ENCODE measurements at places on chromosomes 13 and 19.

DNA sequence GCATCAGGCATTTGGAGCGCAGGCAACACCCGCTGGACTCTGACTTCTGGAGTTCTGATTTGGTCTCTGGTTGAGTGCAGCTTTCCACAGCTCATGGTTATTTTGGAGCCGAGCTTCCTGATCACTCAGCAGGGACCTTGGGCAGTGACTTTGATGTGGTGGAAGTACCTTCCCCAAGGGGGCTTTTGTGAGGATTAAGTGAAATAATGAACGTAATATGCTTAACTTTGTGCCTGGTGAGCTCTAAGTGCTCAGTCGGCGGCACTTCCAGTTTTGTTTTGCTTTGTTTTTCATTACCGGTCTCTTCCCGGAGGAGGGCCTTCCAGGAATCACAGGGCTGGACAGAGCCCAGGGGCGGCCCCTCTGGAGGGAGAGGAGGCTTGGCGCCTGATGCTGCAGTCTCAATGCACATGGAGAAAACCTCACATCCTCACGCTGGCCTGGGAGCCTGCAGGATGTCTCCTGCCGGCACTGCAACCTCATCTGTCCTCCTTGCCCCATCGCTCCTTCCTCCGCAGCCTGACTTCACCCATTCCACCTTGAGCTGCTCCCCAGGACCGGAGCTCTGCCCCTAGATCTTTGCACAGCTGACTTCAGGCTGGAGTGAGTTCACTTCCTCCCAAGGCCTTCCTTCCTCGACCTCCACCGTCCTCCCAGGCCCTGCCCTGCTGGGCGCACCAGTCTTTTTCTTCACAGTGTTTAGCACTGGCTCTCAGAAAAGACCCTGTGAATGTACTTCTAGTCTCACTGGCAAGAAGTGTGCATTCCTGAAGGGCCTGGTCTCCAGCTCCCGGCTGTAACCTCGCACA, 1.5 kb downstream of the PLEKHF1 start:
- DNase-seq: no peak

DNA sequence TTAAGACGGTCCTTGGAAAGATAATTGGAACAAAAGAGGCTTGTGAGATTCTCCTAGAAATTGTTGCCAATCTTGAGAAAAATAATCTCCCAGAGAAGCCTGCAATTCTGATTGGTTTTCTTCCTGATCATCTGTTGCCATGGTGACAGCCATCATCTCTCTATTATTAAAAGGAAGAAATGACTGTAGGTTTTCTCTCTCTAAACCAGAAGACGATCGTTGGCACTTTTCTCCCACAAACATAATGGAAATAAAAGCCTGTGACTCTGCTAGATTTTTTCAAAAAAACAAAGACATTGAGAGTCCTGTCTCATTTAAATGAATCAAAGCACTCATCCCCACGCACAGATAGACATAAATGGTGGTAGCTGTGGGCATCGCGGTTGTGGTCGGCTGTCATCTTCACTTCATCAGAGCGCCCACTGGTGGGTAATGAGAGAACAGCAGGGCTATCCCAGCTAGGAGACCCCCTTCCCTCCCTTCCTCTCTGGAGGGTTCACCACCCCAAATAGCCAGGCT, 21.7 kb upstream of the CALM3 start:
- no peak for DNase-seq

- DNase-seq: no peak
Observed at GRCh38 chr19:48403606-48404005, 10.1 kb downstream of the GRIN2D start.

DNA sequence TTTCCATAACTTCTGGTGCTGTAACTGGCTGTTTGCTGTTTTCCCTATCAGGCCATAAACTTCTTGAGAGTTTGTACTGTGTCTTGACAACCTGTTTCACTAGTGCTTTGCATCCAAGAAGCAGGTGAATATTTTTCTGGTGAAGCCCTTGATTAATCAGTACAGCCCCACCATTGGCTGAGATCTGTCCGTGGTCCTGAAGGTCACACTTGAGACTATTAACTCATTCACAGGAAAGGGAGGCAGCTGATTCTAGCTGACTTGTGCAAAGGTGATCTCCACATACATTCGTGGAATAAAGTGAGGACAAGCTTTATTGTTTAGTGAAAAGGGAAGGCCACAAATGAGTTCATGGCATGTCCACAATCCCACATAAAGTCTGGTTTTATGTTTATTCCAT, 61.4 kb upstream of the ZNF835 start:
- no peak for DNase-seq

- no peak for DNase-seq
Observed at GRCh38 chr19:14142262-14143190, 6.1 kb upstream of the ASF1B start.

GRCh38 chr13:50948601-50949000, 39.0 kb downstream of the RNASEH2B start:
- DNase-seq: no peak

DNA sequence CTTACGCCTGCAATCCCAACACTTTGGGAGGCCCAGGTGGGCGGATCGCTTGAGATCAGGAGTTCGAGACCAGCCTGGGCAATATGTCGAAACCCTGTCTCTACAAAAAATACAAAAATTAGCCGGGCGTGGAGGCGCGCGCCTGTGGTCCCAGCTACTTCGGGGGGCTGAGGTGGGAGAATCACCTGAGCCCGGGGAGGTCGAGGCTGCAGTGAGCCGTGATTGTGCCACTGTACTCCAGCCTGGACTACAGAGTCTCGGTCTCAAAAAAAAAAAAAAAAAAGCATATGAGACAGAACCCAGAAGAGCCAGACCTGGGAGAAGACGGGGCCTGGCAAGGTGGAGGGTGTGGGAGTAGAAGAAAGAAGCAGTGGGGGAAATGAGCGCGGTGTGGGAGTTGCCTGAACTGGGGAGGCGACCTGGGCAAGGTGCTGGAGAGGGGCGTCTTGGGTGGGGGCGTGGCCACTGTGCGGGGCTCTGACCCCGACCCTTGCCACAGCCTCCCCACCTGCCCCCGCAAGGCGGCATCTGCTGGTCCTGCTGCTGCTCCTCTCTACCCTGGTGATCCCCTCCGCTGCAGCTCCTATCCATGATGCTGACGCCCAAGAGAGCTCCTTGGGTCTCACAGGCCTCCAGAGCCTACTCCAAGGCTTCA, 533 bp downstream of the DKKL1 start:
- DNase-seq: no peak

GRCh38 chr13:25181597-25181996, 9.5 kb upstream of the AMER2 start:
- no peak for DNase-seq

DNA sequence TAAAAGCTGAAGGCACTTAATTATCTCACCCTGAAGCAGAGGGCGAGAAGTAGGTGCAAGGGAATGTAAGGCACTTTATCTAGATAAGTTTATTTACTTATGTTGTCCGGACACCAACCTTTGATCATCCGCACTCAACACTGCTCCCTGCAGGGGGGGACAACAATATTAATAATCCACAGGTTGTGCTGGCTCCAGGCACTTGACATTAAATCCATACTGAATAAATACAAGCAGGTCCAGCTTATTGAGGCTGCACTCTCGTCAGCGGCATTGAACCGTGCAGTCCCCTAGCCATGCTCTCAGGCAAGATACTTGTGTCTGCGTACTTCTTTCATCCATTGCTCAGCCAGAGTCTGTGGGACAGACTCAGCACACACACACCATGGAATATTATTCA, 374.5 kb upstream of the NBEA start:
- no peak for DNase-seq

DNA sequence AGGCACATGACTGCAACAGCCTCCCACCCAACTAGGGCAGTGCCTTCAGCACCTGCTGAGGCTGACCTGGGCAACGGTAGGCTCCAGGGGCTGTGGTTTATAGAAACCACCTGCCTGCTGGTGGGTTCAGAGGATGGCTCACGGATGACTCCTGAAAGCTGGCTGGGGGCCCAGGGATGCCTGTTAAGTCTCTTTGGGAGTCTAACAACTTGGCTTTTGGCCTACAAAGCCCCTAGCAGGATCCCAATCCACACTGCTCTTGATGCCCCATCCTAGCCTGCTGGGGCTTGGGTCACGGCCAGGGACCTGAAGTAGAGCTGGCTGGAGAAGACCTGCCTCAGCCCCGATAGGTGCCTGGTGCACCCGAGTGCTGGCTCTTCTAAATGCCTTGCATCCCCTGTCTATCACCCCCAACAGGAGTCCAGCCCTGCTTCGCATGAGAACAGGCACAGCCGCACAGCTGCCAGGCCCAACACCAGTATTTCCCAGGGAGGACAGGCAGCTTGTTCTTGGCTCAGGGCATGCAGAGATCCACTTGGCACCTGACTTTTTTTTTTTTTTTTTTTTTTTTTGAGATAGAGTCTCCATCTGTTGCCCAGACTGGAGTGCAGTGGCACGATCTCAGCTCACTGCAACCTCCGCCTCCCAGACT, 9.1 kb upstream of the EPHX3 start:
- DNase-seq: no peak

- no peak for DNase-seq
Observed at GRCh38 chr19:2037651-2038255, 13.3 kb downstream of the MKNK2 start.

- DNase-seq: no peak
Observed at GRCh38 chr19:31054430-31054829, 294.8 kb downstream of the TSHZ3 start.

DNA sequence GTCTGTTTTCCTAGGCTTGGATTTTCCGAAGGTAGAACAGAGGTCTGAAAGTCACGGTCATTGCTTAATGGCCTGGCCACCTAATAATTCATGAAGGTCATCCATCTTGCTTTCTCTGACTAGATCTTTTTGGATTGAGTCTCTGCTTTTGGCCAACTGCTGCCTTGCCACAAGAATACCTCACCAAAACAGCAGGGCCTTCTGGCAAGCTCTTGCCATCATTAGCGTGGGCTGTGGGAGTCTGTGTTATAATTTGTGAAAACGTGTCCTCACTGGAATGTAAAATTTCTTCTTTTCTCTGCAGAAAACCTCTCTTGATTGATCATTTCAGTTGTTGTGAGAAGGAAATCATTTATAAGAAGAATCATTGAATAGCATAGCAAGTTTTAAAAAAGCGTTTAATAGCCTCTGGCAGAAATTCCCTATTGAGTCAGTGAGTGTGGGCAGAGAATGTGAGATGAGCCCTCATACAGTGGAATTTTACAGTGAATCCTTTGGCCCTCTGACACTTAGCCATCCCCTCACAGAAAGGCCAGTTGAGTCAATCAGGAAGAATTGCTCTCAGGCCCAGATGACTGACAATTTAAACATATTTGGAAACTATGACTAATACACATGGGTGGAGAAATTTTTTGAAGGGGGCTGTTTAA, 43.2 kb upstream of the ERICH6B start:
- no peak for DNase-seq

GRCh38 chr13:75713852-75714251, 77.7 kb downstream of the LMO7 start:
- DNase-seq: no peak

DNA sequence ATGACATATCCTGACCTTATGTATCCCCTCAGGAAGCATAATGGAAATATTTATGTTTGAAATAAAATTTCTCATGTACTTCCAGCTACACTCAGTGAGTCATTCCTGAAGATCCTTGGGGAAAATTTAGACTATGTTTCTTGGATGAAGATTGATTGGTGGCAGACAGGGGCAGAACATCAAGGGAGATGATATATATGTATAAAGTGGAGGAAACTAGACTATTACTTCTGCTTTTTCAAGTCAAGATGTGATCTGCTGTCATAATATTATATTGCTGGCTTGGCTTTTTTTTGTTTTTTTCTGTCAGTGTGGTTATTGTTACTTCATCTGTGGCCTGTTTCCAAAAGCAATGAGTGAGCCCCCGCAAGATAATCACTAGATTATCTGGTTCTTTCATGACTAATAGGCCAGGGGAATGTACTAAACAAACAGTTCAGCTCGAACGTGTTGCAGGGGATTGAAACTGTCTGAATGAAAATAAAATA, 87.2 kb upstream of the TNFSF11 start:
- DNase-seq: no peak

GRCh38 chr19:42207767-42208271, 9.7 kb downstream of the DEDD2 start:
- DNase-seq: no peak

DNA sequence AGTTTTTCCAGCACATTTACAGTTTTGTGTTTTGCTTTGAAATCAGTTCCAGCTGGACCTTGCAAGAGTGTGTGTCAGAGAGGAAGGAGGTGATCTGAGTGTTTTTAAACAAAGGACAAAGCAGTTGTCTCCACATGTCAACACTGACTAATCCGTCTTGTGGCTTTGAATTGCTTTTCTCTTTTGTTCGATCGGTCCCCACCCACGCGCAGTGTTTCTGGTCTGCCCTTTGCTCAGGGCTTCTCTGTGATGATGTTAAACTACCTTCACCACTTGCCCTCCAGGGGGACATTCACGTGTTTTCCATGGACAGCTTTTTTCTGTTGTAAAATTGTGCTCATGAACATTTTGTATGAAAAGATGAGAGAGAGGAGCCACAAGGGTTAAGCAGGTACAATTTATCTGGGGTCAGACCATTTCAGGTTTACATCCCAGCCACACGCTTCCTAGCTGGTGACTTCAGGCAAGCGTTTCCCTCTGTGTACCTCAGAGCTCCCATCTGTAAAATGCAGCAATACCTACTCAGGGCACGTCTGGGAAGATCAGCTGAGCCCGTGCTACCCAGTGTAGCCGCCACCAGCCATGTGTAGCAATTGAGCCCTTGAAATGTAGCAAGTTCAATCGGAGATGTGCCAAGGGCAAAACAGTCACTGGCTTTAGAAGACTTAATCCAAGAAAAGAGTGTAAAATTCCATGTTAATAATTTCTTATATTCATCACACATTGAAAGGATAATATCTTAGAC, 13.5 kb upstream of the PLA2G4C start:
- DNase-seq: no peak

DNA sequence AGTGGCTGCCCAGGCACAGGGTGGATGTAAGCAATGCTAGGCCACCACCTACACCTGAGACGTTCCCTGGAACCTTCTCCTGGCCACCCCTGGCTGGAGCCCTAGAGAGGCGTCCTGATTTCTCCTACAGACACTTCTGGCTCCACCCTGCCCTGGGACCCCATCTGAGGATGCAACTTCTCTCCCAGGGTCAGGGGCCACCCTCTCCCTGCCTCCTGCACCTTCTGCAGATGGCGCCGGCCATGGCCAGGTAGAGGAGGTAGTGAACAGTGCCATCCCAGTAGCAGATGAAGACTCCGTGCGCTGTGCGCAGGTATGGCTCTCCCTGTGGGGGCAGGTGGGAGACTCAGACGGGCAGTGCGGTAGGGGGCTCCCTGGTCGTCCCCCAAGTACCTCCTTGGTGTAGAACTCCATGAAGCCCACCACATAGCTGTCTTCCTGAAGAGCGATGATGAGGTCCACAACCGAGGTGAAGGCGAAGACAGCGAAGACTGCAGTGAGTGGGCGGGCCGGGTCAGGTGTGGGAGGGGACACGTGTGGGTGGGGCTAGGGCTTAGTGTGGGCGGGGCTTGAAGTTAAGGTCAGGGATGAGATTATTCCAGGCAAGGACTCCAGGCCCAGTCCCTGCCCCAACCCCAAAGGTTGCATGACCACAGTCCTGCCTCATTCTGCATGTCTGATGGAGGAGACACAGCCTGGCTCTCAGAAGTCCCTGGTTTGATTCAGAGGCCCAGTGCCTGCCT, 3.0 kb downstream of the TM6SF2 start:
- no peak for DNase-seq

DNA sequence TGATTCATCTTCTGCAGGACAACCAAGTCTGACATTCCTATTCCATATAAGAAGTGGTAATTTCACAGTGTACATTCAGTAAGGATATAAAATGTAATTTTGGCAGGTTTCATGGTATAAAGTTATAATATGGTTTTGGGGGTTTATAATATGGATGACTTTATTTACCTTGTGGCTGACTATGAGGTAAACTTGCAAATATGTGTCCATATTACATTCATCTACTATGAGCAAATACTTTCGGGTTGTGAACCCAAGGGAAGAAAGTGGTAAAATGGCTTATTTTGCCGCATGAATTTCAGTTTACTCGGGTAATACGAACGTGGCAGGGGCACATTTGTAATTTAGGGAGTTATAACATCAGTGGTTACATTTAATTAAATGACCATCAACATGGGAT, 86.7 kb upstream of the TNFSF11 start:
- no peak for DNase-seq
